ENCODE measurements at places on chromosomes 1 and 21.

DNA sequence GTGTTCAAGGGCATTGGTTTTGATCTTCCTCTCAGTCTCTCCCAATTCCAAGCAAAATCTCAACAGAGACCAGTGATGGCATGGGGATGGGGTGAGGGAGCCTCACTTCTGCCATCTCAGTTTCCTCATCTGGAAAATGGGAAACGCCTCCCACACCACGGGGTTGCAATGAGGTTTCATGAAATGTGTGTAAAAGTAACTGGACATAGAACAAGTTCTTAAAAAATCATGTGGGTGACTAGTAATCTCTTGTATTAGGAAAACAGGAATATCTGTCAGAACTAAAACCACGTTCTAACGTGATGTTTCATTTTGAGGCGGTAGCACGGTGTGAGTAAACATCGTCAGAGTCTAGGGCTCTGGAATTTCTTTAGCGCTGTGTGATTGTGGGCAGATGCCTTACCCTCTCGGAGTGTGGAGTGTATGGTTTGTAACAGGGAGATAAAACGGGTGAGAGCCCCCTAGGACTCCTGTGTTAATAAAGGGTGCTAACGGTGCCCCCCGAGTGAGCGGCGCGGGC lies 55.5 kb upstream of the DNAJC6 start:
- DNase-seq = no peak

DNA sequence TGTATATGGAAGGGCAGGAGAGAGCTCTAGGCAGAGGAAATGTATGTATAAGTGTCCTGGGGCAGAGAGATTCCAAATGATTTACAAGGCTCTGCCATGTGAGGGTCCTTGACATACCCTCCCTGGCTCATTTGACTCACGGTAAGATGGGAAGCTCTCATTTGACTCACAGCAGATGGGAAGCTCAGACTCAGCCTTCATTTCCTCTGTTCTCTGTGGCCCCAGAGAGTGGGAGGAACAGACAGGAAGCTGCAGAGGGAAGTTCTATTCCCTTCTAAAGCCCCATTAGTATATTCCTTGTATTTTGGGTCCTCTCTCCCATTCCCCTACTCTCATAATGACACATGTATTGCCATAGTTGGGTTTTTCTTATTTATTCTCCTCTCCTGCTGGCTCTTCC lies 44.9 kb downstream of the FOXD2 start:
- DNase-seq = no peak

DNA sequence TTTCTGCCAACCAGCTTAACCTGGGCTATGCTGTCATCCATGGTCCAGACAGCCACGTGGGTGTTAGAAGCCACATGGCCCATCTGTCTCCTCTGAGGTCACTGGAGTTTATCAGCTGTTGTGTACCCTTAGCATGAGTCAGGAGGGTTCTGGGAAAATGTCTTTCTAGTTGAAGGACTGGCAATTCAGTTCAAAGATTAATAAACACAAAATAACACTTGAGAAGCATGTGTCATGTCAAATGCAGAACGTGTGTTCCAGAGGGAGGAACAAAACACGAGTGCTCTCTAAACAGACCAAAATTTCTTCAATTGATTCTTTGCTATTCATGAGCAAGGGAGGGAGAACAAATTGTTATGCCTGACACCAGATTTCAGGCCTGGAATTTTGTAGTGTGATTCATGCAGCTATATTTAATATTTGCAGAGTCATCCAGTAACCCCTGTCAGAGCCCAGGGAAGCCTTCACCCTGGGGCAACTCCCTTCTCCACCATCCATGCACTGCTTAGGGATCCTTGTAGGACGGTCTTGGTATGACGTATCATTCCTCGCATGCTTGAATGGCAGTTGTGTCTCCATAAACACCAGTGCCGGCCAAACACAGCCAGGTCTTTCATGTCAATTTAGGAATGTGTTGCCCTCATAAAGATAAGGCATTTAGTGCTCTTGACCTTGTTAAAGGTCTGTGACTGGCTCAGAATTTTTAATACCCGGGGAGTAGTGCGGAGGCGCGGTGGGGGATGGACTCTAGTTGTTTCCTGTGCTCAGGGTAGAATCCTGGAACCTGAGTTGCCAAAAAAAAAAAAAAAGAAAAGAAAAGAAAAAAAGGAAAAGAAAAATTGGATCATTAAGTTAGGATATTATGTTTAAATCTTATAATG lies 27.7 kb upstream of the DYRK1A start:
- no peak for DNase-seq

DNA sequence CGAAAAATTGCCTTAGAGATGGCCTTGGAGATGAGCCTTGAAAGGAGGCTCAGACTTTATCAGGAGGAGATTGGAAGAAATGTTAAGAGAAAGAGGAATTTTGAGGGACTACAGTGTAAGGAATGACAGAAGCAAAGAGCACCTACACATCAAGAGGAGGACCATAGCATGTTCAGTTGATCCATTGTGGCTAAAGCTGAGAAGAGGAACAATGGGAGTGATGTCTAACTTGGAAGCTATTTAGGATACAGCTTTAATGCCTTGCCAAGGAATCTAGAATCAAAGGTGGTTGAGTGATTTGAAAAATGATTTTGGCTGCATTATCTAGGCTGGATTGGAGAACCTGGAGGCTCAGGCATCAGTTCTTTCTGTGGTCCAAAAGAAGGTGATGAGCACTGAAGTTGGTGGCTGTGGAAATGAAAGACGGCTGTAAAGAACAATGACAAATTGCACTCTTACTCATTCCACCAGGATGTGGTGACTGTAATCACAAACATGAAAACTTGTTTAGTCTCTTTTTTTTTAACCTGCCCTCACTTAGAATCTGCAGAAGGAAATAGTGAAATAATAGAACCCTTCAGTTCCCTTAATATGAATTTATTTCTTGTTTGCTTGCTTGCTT lies 11.3 kb downstream of the FAM20B start:
- no peak for DNase-seq

- no peak for DNase-seq
These were observed 139.8 kb downstream of the AJAP1 start for GRCh38 chr1:4794020-4794780.

DNA sequence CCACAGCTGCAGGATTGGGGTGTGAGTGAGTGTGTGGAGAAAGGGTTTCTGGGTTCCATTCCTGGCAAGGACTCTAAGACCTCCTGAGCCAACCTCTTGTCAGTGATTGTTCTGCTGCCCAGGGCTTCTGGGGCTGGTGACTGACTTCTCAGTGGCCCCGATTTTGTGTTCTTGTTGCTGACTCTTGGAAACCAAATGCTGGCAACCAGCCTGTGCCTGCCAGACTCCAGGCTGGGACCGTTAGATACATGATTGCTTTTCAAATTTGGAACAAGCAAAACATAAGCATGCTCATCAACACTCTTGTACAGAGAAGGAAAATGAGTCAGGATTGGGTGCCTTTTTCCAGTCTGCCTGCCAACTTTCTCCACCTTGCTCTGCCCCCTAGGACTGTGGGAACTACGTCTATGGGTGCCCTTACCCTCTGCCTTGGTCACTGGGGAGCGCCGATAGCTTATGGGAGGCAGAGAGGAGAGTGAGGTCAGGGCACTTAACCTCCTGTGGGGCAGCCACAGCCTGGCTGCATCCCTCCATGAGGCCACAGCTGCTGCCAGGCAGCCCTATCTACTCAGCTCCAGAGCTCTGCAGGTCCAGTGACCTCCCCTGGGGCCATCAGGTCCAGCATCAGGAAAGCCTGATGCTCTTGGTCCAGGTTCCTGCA lies 39.3 kb upstream of the EPS8L3 start:
- DNase-seq = no peak

- DNase-seq = no peak
These were observed 4.9 kb upstream of the SLX9 start for GRCh38 chr21:44934797-44935532.

DNA sequence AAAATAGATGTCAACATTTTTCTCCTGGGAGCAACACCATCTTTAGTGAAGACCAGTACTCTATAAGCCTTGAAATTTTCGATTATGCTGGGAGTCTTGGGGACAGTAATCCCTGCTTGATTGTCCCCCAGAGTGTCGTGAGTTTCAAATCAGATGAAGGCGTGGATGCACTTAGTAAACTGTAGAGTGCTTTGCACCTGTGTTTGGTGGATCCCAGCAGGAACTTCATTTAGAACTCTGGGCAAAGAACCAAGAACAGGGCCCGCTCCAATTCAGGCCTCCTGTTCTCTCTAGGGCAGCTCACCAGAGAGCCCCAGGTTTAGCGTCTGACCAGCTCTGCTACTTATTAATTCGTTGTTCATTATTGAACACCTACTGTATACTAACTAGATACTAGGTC lies 1.5 kb downstream of the GPX7 start:
- no peak for DNase-seq

- DNase-seq = no peak
These were observed 166.7 kb upstream of the BEND5 start for GRCh38 chr1:48943393-48943792.

GRCh38 chr1:209265301-209265700 lies 318.2 kb upstream of the CAMK1G start:
- no peak for DNase-seq

DNA sequence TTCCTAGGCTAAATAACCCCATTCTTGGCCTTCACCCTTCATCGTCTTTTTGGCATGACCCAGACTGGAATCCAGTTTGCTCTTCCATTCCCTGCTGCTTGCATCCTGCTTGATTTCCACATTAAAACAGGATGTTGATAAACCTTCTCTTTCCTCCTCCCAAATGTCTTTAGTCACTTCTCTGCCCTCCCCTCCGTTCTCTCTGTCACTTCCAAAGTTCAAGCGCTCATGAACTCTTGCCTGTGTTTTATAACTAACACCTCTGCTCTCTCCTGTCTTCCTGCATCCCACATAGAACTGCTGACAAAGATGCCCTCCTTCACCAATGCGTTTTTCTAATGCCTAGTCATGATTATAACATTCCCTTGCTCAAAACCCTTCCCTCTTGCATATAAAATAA lies 65.6 kb upstream of the SLC44A3 start:
- no peak for DNase-seq

GRCh38 chr21:34201481-34201858 lies 128.1 kb downstream of the MRPS6 start:
- no peak for DNase-seq

DNA sequence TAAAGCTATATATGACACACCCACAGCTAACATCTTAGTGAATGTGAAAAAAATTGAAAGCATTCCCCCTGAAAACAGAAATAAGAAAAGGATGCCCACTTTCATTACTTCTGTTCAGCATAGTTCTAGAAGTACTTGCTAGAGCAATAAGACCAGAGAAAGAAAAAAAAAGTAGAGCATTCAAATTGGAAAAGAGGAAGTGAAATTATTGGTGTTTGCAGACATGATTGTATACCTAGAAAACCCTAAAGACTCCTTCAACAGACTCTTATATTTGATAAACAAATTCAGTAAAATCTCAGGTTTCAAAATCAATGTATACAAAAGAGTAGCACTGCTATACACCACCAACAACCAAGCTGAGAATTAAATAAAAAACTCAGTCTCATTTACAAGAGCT lies 1461.0 kb downstream of the AMY1C start:
- no peak for DNase-seq

DNA sequence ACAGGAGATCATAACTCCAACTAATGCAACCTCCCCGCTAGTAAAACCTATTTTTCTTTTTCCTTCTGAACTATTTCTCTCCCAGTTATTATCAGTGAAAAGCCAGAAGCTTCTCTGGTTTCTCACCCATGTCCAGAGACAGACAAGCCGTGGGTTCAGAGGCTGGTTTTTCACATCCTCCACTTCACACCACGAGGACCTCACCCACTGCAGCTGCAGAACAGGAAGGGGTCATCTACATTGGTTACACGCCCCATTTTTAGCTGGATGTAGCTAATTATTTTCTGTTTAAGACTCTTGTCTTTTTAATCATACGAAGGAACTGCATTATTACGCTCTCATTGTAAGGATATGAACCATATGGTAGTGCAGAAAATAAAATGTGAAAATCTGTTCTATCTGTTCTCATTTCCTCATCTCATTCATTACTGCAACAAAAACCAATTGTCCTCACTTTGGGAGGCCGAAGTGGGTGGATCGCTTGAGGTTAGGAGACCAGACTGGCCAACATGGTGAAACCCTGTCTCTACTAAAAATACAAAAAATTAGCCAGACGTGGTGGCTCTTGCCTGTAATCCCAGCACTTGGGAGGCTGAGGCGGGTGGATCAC lies 39.1 kb upstream of the CLDN14 start:
- DNase-seq = no peak

GRCh38 chr1:92728697-92729096 lies 56.2 kb downstream of the EVI5 start:
- no peak for DNase-seq

- no peak for DNase-seq
These were observed 62.3 kb downstream of the ST6GALNAC3 start for GRCh38 chr1:76136894-76137293.

DNA sequence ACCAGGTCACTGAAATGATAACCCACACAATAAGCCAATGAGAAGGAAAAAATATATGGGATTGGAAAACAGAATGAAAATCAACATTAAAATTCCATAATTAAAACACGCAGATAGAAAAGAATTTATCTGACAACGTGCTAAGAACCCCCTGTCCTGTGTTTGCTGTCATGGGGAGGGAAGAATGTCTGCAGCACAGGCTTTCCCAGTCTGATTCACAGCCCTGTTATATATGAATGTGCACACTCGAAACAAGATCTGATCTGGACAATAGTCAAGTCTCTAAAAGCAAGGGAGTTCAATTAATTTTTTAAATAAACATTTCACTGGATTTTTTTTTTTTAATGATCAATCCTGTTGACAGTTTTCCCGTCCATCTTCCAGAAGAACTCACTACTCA lies 220.0 kb downstream of the RERE start:
- no peak for DNase-seq

GRCh38 chr1:197526736-197527371 lies 248.4 kb downstream of the DENND1B start:
- peak; percentile 14 for DNase-seq

GRCh38 chr1:8455700-8456307 lies 137.9 kb downstream of the SLC45A1 start:
- DNase-seq = no peak

DNA sequence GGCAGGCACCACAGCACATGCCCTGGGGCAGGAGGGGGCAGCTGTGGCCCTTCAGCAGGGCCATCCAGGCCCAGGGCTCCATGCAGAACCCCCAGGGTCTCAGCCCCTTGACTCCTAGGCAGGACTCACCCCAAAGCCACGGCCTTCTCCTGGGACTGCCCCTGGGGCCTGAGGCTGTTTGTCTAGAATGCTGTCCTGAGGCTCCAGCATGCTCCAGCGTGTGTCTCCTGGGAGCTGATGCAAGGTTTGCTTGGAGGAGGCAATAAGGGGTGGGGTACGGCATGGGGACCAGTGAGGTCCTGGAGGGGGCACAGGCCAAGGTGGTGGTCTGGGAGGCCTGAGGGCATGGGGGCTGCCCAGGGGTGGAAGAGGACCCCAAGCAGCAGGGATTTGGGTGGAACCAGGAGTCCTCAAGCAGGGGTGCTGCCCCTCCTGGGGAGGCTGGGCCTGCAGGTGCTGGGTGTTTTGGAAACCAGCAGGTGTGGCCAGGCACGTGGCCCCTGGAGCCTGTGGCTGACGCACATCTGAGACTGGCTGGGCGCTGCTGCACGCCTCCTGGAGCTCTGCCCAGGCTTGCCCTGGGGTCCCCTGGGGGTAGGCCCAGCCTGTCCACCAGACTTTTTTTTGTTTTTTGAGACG lies 7.8 kb upstream of the CALML6 start:
- DNase-seq = no peak

- no peak for DNase-seq
These were observed 50.5 kb upstream of the GADD45A start for GRCh38 chr1:67634396-67634935.

All from NCI-H1417 treated with DMSO at 0.1 percent for 48 hours (cell line).